ENCODE measurements at places on chromosomes 1 and 21. TPM values are rescaled to one million over a fixed set of nuclear protein-coding genes. Genes with fewer than 3 reads are reported as not detected.

The TAL1 gene
- not detected for total RNA-seq

The USH2A gene
- total RNA-seq, result under 0.01 TPM

The NBPF20 gene
- total RNA-seq, result 2.6 TPM

The UBE2G2 gene
- total RNA-seq, result 86.7 TPM

The S1PR1 gene
- total RNA-seq, result 12.9 TPM

The BRDT gene
- total RNA-seq, result 0.97 TPM

The DTL gene
- total RNA-seq, result 13.2 TPM

The SLFNL1 gene
- under 0.01 TPM for total RNA-seq

The STX12 gene
- total RNA-seq, result 95.4 TPM

The FGR gene
- not detected for total RNA-seq

The GJA4 gene
- total RNA-seq, result not detected
